ENCODE measurements at places on chromosomes 2 and 18.

DNA sequence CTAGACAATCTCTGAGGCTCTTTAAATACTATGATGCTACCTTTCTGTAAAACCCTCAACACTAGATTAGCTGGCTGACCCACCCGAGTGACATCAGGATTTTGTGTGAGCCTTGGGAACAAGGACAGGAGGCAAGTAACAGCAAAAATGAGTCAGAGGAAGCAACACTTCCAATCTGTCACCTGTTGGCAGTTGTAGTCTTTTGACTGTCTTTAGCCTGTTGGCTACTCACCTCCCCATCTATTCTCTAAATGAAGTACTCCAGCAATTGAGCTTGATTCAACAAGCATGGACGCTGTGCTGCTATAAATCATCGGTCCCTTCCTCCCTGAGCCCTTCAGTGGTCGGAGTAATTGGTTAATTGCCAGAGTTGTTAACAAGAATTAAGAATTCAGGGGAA lies 898.7 kb downstream of the BCL11A start:
- DNase-seq = no peak

GRCh38 chr2:130724455-130724854 lies 4.4 kb upstream of the GPR148 start:
- DNase-seq = no peak

- no peak for DNase-seq
These were observed 165.4 kb downstream of the RBM43 start for GRCh38 chr2:151096235-151096634.

- no peak for DNase-seq
These were observed 15.5 kb downstream of the CENPA start for GRCh38 chr2:26801328-26801727.

- DNase-seq = no peak
These were observed 130.5 kb downstream of the TANC1 start for GRCh38 chr2:159098921-159099411.

- DNase-seq = no peak
These were observed 14.4 kb downstream of the EN1 start for GRCh38 chr2:118832791-118833715.

DNA sequence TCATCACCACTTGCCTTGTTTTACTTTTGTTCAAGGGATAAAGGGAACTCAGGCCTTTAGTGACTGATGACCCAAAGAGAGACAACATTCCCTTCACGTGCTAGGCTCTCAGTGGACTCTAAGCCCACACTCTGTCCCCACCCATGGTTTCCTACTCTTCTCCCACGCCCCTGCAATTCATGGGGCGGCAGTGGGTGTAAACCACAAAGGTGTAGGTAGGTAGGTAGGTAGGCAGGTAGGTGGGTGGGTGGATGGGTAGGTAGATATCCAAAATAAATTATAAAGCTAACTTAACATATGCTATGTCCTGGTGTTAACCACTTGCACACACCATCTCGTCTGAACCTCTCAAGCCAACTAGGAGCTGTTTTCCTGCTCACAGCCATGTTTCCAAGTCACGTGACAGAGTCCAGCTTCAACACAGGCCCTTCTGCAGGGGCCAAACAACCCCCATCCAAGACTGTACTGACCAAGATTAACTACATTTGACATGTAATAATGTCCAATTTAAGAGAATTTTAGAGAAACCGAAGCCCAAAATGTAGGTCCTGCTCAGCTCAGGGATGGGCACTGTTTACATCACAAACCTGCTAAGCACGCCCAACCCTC lies 33.7 kb downstream of the DNMT3A start:
- DNase-seq = no peak
